Jurkat, Clone E6-1 (cell line): ENCODE measurements at places on chromosomes 12 and 14.

DNA sequence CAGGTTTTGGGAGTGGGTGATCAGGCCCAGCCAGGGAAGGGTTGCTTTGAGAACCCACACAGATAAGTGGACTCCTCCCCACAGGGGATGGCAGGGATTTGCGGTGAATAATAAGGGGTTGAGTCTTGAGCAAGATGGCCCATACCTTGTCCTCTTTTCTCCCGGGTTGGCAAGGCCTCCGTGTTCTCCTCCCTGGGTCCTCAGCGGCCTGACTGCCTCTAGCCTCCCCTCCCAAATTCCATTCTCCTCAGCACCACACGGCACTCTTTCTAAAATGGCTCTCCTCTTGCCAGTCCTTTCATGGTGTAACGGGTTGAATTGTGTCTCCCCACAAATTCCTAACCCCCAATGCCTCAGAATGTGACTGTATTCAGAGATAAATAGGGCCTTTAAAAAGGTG, 70.0 kb downstream of the CHST11 start:
- DNase-seq: no peak

- DNase-seq: no peak
These were observed 157.9 kb downstream of the ZNF664 start for GRCh38 chr12:124130691-124131591.

DNA sequence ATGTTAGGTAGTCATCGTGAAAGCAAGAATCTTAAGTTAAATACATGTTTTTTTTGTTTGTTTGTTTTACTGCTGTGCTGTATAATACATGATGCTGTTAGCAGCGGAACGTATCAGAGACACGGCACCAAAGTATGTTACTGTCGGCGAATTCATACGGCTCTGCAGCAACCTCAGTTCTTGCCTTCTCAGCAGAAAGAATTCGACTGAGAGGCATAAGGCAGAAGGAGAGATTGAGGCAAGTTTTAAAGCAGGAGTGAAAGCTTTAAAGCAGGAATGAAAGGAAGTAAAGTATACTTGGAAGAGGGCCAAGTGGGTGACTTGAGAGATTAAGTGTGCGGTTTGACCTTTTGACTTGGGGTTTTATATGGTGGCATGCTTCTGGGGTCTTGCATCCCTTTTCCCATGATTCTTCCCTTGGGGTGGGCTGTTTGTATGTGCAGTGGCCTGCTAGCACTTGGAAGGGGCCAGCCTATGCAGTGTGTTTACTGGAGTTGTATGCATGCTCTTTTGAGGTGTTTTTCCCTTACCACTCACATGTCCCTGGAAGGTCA, 23.7 kb downstream of the LEMD3 start:
- DNase-seq: peak; percentile 33

GRCh38 chr12:14782756-14783155, 20.5 kb downstream of the WBP11 start:
- DNase-seq: no peak

GRCh38 chr12:68878846-68879245, 54.1 kb downstream of the CPM start:
- no peak for DNase-seq

GRCh38 chr12:77837876-77838291, 7.2 kb downstream of the NAV3 start:
- DNase-seq: no peak

- no peak for DNase-seq
These were observed 42.3 kb upstream of the EVL start for GRCh38 chr14:100022772-100023451.

DNA sequence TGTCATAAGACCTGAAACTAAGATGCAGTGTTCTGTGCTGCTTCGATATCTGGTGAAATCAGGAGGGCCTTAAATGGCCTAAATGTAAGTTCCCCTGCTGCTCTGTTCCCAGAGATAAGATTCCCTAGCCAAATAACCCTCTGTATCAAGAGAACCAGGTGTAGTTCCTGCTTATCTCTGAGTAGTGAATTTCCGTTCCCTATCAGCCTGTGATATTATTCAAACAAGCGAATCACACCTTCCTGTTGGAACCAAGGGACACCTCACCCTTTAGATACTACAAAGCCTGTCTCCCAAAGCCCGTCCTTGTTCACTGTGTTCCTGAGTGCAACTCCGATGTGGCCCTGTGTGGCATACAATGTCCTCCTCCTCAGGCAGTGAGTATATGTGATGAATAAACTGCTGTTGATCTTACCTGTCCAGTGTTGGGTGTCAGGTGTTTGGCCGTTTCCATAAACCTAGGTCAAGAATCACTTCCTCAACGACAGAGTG, 52.2 kb upstream of the COCH start:
- no peak for DNase-seq

DNA sequence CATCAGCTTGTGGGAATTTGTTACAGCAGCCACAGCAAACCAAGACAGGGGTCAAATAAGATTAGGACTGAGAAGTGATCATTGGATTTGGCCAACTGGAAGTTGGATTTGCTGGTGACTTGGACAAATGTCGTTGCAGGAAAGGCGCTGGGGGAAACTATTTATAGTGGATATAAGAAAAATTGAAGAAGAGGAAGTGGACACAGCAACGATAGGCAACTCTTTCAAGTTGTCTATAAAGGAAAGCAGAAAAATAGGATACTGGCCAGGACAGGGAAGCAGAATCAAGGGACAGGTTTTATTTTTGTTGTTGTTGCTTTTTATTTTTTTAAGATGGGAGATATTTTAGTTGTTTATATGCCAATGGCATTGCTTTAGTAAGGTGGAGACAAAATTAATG, 56.2 kb upstream of the RTRAF start:
- DNase-seq: no peak
